ENCODE measurements at places on chromosomes 2 and 18.

GRCh38 chr2:117492209-117492851, 322.2 kb upstream of the DDX18 start:
- DNase-seq = no peak

DNA sequence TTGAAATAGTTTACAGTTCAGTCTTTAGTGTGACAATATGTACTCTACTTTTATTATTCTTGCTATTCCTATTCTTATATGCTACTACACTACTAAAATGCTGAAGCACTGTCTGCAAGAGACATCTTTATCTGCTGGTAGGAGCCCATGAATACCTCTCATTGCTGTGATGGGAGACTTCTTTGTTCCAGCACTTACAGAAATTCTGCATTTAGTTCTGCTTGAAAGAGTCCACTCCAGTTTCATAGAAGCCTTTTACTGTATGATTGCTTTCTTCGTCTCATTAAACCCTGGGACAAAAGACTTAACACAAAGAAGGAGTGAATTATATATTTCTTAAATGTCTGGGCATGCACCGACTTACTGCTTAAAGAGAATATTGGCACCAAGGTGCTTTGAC, 272.7 kb downstream of the CD226 start:
- no peak for DNase-seq

DNA sequence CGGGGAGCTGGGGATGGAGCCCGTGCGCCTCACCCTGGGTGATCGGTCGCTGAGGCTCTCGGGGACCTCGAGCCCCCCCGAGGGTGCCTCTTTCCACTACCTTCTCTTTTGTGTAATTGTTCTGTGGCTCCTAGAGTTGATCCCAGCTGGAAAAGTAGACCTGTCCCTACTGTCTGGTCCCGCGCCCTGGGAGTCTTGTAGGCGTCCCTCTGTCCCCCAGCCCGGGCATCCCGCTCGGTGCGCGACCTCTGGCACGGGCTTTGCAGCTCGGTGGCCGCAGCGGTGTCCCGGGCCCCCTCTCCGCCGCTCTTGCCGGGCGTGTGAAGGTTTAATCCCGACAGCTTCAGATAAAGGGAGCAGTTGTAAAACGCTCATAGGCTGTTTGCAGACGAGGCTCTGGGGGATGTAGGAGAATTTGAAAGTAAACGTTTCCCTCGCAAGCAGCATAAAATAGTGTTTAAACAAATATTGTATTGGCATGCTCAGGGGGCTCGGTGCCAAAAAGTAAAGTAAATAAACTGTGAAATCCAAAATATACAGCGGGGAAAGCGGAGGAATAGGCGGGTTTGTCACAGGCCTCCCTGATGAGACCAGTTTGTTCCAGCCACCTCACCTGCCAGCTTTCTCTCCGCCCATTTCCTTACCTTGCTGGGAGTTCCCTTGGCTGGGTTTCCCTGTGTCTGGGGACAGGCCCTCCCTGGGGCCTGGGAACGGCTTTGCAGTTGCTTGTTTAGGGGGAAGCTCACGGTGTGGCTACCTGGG, 1.9 kb downstream of the GLI2 start:
- no peak for DNase-seq

GRCh38 chr2:41890341-41890740, 157.5 kb upstream of the PKDCC start:
- DNase-seq = no peak

GRCh38 chr2:71721362-71721665, 268.0 kb downstream of the DYSF start:
- no peak for DNase-seq

DNA sequence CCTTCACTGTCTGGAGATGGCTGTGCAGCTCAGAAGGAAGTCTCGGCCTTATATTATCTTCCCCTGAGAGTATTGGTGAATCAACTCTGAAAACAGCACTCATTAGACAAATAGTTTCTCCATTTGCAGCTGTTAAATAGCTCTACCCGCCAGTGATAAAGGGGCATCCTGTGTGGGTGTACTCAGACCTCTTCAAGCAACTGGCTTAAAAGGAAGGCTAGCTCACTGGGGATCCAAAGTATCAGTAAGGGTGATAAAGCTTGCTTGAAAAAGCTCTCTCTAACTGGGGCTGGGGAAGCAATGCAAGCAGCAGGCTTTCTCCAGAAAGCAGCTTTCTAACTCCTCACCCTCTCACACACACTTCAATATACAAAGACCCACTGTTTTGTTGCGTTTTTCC, 64.9 kb upstream of the PSMD14 start:
- DNase-seq = no peak

DNA sequence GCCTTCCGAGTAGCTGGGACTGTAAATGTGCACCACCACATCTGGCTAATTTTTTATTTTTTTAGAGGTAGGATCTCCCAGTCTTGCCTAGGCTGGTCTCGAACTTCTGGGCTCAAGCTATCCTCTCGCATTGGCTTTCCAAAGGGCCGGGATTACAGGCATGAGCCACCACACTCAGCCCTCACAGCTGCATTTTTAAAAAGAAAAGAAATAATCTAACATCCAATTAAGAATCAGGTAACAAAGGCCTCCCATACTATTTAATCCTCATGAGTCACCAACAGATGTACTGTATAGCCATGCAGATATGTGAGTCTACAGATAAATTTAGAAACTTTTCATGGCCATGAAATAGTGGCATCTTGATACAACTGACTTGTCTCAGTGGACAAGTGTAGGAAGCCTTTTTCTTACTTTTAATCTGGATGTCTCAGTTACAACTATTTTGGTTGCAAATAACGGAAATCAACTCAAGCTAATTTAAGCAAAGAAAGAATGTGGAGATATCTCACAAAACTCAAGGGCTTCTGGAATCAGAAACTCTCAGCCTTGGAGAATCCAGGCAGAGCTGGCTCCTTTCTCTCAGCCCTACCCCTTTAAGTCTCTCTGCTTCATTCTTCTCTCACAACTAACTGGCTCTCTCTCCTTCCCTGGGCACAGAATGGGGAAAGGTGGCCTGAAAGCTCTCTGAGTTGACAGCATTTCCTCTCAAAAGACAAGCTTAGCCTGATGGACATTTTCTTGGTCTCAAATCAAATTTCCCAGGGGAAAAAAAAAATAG, 12.8 kb upstream of the PPM1B start:
- no peak for DNase-seq

DNA sequence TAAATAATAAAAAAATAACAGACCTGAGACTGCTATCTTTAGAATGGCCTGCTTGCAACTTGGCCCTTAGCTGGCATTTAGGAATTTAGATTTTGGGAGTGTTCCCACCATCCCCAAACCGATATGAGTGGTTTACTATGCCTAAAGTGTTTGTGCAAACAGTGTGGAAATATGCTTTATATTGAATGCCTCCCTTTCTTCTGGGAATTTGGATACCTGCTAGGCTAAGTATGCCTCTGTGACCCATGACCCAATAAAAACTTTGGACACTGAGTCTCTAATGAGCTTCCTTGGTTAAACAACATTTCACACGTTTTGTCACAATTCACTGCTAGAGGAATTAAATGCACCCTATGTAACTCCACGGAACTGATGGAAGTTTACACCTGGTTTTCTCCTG, 73.2 kb downstream of the BMPR2 start:
- no peak for DNase-seq

DNA sequence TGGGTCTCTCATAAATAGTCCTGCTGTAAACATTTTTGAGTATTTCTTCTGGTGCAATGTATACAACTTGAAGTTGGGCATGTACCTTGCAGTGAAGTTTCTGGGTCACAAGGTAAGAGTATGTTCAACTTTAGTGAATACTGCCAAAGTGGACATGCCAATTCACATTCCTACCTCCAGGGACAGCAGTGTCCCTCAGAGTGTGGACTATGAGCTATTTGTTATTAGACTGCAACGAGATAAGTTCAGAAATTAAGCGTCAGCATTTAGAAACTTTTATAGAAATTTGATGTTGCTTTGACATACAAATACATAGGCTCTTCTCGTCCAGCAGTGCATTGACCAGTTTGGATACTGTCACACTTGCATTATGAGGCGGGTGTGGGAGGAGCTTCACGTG, 7.2 kb upstream of the ACKR3 start:
- no peak for DNase-seq

DNA sequence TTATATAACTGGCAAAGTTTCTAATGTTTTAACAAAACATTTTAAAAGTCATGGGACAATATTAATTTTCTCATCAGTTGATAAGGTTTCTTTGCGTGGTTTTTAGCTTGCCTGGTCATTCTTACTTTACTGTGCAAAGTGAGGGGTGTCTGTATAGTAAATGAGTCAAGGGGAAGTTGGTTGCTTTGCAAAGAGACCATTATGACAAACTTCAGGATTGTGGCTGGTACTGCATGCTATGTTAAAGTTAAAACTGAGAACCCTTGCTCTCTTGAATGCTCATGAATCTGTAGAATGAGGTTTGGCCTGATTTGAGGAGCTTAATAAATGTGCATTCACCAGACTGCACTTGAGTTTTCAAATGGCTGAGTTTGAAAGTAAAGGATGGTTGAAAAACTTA, 47.0 kb downstream of the COL4A4 start:
- DNase-seq = no peak

GRCh38 chr2:171810422-171811244, 83.4 kb downstream of the SLC25A12 start:
- no peak for DNase-seq

DNA sequence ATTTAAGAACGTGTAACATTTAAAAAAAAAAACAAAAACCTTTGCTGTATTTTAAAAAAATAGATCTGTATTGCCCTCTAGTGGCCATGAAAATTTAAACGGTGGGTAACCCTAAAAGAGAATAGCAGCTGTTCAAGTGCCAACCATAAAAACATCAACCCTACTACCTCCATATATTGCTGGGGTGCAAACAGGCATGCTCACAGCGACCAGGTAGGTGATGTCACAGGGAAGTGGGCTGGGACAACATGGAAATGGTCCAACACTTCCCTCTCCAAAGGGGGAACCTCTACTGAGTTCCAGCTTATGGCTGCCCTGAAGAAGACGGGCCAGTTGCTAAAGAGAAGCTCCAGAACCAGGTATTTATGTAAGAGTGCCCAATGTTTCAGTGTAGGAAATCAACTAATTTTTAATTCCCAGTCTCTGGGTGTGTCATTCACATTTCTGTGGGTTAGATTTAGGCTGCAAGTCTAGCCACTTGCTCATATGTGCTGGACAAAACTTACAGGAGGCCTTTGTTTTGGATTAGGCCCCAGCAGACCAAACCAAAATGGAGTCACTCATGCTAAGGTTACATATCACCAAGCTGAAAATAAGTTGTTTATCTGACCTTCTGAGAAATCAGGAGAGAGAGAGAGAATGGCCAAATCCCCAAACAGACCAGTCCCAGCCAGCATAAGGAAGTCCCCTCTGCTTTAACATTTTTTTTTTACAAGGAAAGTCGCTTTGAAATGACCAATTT, 54.5 kb downstream of the SKA1 start:
- DNase-seq = no peak

- DNase-seq = no peak
These were observed 107.1 kb downstream of the TTN start for GRCh38 chr2:178700136-178700535.

GRCh38 chr2:207772081-207772843, 2.6 kb upstream of the FZD5 start:
- no peak for DNase-seq

GRCh38 chr2:149648282-149649030, 60.9 kb upstream of the MMADHC start:
- DNase-seq = no peak

GRCh38 chr2:152354069-152354755, 19.2 kb downstream of the FMNL2 start:
- no peak for DNase-seq

GRCh38 chr2:236827997-236828396, 257.7 kb upstream of the COPS8 start:
- no peak for DNase-seq

DNA sequence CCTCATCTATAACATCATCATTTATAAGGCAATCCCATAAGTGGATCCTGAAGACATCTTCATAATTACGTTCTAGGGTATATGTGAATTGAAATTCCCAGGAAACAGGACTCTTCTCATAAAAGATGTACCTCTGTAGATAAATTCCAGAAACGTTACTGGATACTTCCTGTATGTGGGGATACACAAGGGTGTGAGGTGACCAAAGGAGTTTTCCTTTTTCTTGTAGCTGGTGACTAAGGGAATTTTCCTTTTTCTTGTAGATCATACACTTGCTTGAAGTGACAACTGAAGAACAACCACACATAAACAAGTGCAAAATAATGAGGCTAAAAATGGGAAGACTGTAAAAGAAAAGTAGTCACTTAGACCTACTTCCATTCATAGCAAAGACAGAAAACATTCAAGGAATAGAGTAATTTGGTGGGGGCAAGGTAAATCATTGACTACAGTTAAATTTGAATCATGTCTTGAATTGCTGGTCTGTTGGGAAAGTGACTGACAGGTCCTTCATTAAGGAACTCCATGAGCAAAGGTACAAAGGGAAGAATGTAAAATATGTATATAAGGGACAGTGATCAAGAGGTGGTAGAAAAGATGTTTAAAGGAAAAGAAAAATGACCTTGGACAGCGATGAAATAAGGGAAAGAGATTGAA, 53.2 kb upstream of the UBE2E3 start:
- DNase-seq = no peak

DNA sequence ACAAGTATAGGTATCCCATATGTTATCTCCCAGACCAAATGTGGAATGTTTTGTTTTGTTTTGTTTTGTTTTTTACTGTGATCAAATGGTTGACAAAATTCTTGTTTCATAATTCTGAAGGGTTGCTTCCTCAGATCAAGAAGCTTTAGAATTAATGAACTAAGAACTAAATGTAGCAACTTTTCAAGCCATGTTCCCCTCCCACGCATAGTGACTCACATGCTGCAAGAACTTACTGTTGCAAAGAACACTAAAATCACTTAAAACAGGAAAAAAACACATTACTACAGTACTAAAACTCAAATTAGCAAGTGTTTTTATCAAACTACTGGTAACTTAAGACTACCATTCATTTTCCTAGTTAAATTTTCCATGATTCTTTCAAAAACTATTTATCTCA, 30.6 kb downstream of the HNRNPLL start:
- DNase-seq = no peak

GRCh38 chr18:43847164-43848091, 570.1 kb upstream of the SYT4 start:
- no peak for DNase-seq

DNA sequence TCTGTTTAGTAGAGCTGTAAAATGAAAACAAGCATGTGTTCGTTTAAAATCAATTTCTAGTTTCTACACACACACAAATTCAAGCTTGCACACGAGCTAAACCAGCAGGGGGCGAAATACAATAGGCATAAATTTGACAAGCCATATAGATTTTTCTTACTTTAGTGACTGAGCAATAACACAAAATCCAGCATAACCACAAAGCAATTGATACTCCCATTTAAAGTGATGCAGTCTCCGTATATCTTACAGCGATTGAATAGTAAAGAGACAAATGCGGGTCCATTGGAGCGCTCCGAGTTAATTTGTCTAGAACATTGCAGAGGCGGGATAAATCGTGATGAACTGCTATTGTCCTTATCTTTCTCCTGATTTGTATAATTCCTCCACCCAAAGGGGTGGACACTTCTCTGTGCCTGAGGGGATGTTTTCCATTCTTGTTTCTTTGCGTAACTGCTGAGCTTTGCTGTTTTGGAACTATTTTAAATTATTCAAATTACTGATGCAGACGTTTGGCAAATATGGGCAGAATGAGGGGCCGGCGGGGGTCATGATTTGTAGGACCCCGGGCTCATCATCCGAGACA, 1.2 kb upstream of the AFTPH start:
- peak; percentile 35 for DNase-seq
